Stimulated activated CD8-positive, alpha-beta memory T cell treated with anti-CD3 and anti-CD28 coated beads, Interleukin-7, amount 100 ng/mL, for 4 hours (primary cell): ENCODE measurements at places on chromosomes 12 and 14.
A peak's percentile ranks its signal among the peaks of the same experiment; 100 is the strongest.

DNA sequence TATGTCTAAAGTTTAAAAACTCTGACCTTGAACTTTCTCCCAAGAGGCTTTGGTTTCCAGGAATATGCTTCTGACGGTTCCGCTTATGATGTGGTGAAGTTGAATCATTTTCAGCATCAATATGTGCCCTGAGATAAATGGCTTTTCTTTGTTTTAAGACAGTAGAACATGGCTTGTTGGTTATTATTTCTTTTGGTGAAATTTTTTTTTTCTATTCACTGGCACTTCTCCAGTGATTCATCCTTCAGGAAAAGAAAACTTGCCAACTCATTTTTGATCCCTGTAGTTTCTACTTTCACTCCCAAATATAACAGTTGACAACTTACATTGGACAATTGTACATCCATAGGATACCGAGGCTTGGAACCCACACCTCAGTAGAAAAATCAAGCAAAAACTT, 1301.2 kb upstream of the FLRT2 start:
- no peak for DNase-seq

DNA sequence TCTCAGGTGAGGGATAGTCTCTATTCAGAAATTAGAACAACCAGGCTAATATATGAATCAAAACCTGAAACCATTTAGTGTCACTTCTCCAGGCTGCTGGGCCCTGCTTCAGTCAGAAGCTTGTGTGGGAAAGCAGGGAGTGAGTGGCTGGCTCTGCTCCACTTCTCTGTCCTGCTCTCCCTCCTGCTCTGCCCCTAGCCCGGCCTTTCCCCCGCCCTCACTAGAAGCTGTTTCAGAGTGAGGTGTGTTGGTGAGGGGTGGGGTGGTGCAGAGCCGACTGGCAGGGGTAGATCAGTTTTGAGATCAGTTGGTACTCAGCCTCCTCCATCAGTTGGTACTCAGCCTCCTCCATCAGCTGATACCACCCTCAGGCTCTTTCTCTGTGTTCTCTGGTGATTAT, 7.0 kb upstream of the PPP1R1A start:
- no peak for DNase-seq

- no peak for DNase-seq
Measured at GRCh38 chr12:91603060-91603459, 420.4 kb upstream of the DCN start.

DNA sequence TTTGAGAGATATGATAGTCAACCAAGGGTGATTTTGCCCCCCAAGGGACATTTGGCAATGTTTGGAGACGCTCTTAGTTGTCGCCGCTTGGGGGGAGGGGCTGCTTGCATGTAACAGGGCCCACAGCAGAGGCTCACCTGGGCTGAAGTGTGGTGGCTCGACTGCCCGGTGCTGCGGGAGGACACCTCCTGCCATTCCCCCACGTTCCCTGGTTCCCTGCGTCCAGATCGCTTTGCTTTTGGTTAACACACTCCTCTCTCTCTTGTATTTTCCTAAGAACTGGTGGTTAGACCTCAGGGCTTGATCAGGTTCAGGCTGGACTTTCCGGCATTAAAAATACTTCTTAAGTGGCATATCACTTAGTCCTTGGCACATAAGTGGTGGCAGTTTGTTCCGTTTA, 18.9 kb downstream of the PPP2R5C start:
- DNase-seq: no peak

GRCh38 chr12:5262885-5263284, 169.0 kb upstream of the NTF3 start:
- DNase-seq: no peak

GRCh38 chr14:36655963-36656686, 5.5 kb upstream of the PAX9 start:
- no peak for DNase-seq

GRCh38 chr12:57240066-57240921, 10.7 kb downstream of the STAC3 start:
- peak; percentile 80 for DNase-seq

- DNase-seq: no peak
Measured at GRCh38 chr12:130968611-130969010, 14.9 kb downstream of the ADGRD1 start.

DNA sequence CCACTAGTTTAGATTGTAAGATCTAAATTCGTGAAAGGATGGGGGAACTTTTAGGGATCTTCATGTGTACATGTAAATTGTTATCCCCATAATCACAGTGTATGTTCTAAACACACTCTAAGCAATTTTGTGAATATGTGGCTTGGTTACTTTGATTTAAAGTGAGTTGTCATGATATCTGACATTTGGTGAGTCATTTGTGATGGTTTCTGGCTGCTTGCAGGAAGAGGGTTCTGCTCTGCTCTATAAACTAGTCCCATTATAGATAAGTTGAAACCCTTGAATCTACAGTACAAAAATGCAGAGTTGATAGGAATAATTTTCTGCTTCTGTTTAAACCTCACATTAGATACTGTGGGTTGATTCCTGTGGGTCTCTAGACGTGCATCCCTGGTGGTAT, 14.8 kb downstream of the GUCY2C start:
- DNase-seq: no peak

DNA sequence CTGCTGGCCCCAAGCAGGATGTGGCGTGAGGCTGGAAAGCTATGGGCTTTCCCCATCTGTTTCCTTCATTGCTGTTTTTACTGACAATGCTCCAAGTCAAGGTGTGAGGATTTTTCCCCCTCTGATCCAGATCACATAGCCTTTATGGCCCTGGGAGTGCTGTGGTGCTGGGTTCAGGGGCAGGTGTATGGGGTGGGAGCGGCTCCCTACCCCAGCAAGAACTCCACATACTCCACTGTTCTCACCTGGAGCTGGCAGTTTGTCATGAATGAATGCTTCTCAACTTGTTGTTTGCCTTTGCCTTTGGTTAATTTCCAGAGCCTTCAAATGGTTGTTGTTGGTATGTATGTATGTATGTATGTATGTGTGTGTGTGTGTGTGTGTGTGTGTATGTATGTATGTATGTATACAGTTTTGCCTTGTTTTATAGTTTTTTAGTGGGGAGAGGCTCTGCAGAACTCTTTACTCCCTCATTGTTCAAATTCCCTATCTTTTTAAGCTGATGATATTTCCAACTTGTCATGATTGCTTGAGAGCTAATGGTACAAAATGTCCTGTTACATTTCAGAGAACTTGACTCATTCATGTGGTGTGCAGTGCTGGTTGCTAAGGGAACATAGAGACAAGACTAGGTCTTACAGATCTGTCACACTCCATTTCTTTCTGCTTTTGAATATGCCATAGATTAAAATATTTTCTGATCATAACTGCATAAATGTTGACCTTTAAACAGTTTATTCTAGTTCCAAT, 36.6 kb upstream of the ASPG start:
- DNase-seq: no peak

DNA sequence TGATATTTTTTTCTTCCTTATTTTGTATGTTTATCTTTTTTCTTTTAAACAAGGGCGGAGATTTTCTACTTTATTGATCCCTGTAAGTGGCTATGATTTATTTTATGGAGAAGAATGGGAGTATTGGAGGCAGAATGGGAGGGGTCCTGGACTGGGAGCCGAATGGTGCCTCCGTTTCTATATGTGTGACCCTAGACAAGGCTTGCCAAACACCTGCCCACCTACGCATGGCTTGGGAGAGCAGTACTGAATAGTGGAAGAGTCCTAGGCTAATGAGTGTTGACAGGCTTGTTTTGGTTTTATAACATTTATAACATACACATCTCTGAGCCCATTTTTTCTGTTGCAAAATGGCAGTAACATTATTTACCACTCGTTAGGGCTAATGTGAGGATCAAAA, 29.0 kb downstream of the STK38L start:
- no peak for DNase-seq

- DNase-seq: no peak
Measured at GRCh38 chr12:119406308-119406707, 71.8 kb downstream of the CCDC60 start.

- DNase-seq: no peak
Measured at GRCh38 chr12:132558042-132558856, 52.1 kb downstream of the LRCOL1 start.

GRCh38 chr12:116955382-116956021, 44.8 kb downstream of the FBXW8 start:
- no peak for DNase-seq

DNA sequence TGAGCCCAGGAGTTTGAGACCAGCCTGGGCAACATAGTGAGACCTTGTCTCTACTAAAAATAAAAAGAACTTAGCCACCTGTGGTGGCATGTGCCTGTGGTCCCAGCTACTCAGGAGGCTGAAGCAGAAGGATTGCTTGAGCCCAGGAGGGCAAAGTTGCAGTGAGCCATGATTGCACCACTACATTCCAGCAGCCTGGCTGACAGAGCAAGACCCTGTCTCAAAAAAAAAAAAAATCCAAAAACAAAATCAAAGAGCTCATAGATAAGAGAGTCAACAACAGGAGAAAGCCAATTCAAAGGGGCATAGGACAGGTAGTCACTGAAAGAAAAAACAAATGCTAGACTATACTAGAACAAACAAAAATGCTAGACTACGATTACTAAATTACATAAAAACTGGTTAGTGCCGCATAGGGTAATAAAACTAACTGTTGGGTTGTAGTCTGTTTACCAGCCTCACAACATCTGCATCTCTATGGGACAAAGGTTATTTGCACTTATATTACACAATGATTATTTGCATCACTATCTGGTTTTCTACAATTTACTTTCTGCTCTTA, 16.6 kb upstream of the EEA1 start:
- no peak for DNase-seq

DNA sequence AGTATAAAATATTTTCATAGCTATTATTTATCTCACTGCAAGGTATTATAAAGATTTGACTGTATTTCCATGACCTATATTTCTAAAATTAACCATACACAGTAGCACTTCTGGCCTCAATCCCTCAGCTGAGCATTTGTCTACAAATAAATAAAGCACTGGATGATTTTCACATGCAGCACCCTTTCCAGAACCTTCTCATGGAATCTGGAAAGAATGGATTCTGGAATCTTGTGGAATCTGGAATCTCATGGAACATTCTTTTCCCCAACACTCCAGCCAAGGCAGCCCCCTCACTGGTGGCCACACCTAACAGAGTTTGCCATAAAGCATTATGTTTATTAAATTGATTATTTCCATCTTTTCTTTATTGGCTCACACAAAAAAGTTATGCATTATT, 199.2 kb downstream of the MSRB3 start:
- no peak for DNase-seq

GRCh38 chr12:114321524-114321923, 84.4 kb downstream of the TBX5 start:
- no peak for DNase-seq

DNA sequence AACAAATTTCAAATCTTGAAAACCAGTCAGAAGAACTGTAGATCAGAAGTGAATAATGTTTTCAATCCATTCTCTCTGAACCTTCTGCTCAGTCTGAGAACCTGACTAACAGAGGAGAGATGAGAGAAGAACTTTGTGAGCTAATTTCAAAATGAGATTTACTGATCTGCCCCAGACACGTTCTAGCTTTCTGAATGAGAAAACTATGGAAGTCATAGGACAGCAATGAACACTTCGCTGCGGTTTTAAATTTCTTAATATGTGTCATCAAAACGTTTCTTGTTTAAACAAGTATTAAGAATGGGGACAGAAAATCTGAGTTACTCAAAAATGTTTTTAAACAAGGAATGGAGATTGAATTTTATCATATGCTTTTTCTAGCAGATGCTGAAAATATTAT, 66.6 kb upstream of the FAR2 start:
- no peak for DNase-seq

DNA sequence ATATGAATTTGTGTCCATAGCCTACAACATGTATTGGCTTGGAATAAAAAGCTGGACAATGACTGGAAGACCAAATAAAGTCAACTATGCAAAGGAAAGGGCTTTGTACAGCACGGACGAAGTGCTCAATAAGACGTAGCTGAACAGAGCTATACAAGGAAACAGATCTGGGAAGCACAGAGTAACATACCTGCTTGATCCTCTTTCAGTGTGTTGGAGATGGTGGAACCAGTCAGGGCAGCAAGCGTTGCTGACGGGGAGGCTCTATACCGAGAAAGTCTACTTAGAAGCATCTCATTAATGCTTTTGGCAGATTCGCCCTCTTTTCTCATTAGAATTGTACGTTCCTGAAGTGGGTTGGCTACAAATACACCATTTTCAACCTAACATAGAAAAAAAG, 99.3 kb downstream of the HECTD4 start:
- DNase-seq: no peak

- no peak for DNase-seq
Measured at GRCh38 chr14:33793398-33794110, 157.3 kb downstream of the EGLN3 start.

GRCh38 chr14:58650857-58651256, 13.1 kb downstream of the DACT1 start:
- no peak for DNase-seq

DNA sequence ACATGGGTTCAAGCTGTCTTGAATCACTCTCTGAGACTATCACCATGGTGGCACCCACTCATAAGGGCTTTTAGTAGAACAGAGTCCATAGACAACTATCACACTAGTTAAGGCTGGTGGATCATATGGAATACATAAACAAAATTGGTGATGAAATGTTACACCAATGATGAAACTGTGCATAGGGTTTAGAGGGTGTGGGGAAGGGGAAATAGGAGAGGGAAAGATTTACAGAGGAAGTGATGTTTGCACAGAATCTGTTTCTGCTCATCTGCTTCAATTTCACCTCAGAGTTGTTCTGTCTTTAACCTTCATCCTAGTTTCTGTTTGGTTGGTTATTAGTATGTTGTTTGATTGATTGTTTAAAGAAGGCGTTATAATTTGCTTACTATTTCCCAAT, 2.4 kb upstream of the RXYLT1 start:
- no peak for DNase-seq

GRCh38 chr12:63036974-63037335, 102.0 kb upstream of the PPM1H start:
- DNase-seq: no peak

DNA sequence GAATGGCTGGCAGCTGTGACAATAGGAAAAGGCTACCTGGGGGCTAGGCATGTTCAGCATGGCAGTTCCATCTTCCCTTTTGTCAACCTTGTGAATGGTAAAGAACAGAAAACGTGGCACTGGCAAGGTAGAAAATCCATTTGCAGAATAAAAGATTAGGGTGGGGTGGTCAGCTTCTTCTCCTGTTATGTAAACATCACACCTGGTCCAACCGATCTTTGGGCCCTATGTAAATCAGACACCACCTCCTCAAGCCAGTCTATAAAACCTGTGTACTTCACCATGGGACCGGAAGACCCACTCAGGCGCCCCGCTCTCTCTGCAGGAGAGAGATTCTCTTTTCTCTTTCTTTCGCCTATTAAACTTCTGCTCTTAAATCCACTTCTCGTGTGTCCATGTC, 19.6 kb upstream of the TMEM30B start:
- DNase-seq: no peak

GRCh38 chr12:76449583-76449982, 101.4 kb upstream of the BBS10 start:
- no peak for DNase-seq

DNA sequence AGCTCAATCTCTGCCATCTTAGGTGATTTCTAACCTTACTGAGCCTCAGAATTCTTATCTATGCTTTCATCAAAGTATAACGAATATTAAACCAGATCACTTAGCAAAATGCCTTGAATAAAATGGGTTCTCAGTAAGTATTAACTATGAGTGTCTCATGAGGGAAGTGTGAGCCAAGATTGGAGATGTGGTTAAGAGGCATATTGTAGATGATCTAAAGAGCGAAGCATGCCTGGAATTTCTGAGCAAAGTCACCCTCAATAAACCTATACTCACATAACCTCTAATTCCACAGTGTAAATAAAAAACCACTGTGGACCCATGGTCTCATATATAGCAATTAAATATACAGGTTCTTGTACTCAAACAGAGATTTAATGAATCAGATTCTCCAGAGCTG, 193.1 kb upstream of the FSCB start:
- no peak for DNase-seq

- DNase-seq: no peak
Measured at GRCh38 chr14:34299360-34299759, 162.7 kb downstream of the SPTSSA start.
